Subcutaneous adipose tissue (tissue), 4 donors: ENCODE measurements at places on chromosomes 5 and 9. TPM values are rescaled to one million over a fixed set of nuclear protein-coding genes. Genes with fewer than 3 reads are reported as not detected.

TMC1 gene
- not detected for total RNA-seq

IGFBPL1 gene
- not detected for total RNA-seq

ADAMTS6 gene
- 1.9 TPM for total RNA-seq

LHFPL2 gene
- 32.8 TPM for total RNA-seq

PCDHB6 gene
- not detected for total RNA-seq

S100Z gene
- not detected for total RNA-seq

DRD1 gene
- total RNA-seq: not detected

SLC34A3 gene
- total RNA-seq: not detected

GLRA1 gene
- total RNA-seq: not detected

PDCD1LG2 gene
- 8.8 TPM for total RNA-seq

CAVIN4 gene
- 0.19 TPM for total RNA-seq

SHOC1 gene
- not detected for total RNA-seq

LAMC3 gene
- total RNA-seq: 2.9 TPM

IFNA13 gene
- not detected for total RNA-seq

KCNV2 gene
- not detected for total RNA-seq

SLC9A3 gene
- 1.8 TPM for total RNA-seq

C7 gene
- total RNA-seq: 151 TPM

TNC gene
- 10.3 TPM for total RNA-seq

CDH9 gene
- not detected for total RNA-seq

ZNF189 gene
- 29.5 TPM for total RNA-seq

PHYHD1 gene
- total RNA-seq: 23.0 TPM

TNPO1 gene
- total RNA-seq: 110 TPM

OR2Y1 gene
- not detected for total RNA-seq
